ENCODE measurements at places on chromosomes 13 and 19.

DNA sequence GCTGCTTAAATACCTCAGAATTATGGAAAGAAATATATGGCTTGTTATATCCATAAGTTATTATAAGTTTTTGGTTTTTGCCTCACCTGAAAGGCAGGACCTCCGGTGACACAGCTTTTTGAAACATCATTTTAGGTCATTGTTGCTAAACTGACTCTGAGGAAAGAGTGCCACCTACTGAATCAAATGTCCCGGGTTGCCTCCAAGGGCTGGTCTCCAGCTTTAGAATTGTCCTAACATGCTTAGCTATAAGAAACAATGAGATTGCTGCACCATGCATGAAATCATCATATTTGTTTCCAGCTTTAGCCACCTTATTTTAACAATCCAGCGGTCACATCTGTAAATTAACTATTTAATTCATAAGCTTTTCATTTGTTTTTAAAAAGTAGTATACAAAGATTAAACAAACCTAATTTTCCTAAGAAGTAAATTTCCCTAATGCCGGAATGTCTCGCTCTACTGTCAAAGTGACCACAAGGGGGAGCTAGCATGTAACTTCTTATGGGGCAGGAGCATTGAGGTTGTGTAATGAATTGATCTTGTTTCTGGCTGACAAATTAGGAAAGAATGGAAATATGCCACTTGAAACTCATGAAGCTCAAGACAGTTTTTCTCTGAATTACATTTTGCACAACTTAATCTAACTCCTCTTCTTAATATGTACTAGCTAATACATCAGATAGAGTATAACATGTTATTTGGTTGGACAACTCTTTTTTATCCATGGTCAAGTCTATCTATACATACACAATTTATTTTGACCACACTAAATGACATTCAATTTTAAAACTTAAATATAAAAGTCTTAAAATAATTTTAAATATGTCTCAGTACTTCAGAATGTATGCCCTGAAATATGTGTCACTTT lies 6.7 kb upstream of the PCDH17 start:
- no peak for DNase-seq

- DNase-seq: no peak
Observed at GRCh38 chr19:38838208-38838985, 6.8 kb upstream of the ECH1 start.

GRCh38 chr19:16985403-16985802 lies 41.2 kb downstream of the CPAMD8 start:
- DNase-seq: no peak

- DNase-seq: no peak
Observed at GRCh38 chr13:74554569-74555275, 420.5 kb upstream of the KLF12 start.

DNA sequence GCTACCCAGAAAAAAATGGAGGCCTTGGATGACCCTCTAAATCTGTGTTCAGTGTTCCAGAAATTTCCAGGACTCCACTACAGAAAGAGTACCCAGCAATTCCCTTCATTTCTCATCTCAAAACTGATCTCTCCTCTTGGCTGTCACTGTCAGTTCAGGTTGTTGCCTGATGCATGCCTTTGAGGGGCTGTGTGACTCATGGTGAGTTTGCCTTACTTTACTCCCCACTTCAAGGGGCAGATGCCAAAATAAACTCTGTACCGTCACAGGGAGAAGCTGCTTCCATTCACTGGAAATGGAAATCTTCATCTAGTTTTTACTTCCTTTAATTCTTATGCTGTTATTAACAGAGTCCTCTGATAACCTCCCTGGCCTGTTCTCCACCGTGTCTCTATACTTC lies 1075.0 kb downstream of the DIAPH3 start:
- DNase-seq: no peak

Data from Peyer's patch (tissue), 4 donors.